ENCODE measurements at places on chromosomes 2 and 18. TPM values are rescaled to one million over a fixed set of nuclear protein-coding genes. Genes with fewer than 3 reads are reported as not detected.

The CNTNAP5 gene
- not detected for total RNA-seq

The SULT1C2 gene
- total RNA-seq = not detected

The TANK gene
- total RNA-seq = 23.7 TPM

The ST6GAL2 gene
- 11.4 TPM for total RNA-seq

The CNNM3 gene
- total RNA-seq = 12.3 TPM

The CREG2 gene
- total RNA-seq = 40.0 TPM

The AGXT gene
- total RNA-seq = not detected

DNA sequence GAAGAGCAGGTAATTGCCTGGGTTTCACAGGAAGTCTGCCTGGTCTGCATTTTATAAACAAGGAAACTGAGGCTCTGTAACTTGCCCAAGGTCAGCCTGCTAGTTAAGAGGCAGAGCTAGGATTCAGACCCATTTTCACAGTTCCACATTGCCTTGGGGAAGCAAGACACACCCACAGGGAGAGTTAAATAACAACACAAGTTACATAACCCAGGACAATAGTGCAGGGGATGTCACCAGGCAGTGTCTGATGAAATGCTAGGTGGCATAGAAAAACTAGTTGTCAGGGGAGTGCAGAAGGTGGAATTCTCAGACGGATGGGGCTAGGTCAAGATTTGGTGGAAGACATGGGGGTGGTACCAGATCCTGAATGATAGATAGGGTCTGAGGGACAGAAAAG, 69.7 kb downstream of the PRKCE start:
- DNase-seq = no peak
- no peak overlapping the region for H3K4me3 ChIP-seq
- H3K27ac ChIP-seq = no peak overlapping the region
- no peaks in the 10 kb centered on the region for H3K4me1 ChIP-seq

GRCh38 chr2:22360735-22361374, 1024.1 kb upstream of the KLHL29 start:
- H3K27ac ChIP-seq = no peak overlapping the region
- no peak overlapping the region for H3K4me3 ChIP-seq
- H3K27me3 ChIP-seq = no peaks in the 10 kb centered on the region
- no peaks in the 10 kb centered on the region for H3K36me3 ChIP-seq
- H3K4me1 ChIP-seq = no peaks in the 10 kb centered on the region

DNA sequence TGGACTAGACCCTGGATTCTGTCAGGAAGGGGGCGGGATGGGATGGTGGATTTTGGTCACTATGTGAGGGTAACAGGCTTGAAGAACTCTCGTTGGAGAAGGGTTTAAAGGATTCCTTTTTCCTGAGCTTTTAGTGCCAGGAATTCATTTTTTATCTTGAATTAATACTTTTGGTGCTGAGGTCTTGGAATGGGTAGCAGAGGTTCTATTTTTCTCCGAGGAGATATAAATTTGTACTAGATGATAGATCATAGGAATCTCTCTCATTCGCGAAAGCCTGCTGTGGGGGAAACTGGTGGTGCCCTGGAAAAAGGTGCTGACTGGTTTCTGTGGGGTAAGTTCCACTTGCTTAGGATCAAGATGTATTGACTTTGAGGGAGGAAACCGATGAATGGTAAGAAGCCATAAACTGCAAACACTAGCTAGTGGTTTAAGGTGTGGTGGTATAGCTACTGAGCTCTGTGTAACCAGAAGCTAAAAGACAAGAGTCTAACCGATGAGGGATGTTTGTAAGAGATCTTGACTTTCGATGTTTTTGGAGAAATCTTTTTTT, 706 bp downstream of the AGPS start:
- no peaks in the 10 kb centered on the region for H3K36me3 ChIP-seq
- H3K27ac ChIP-seq = peak overlapping the region; percentile 66
- peak; percentile 62 for DNase-seq
- H3K27me3 ChIP-seq = no peaks in the 10 kb centered on the region

GRCh38 chr2:227853204-227853629, 18.2 kb upstream of the DAW1 start:
- no peaks in the 10 kb centered on the region for H3K36me3 ChIP-seq
- H3K27me3 ChIP-seq = no peaks in the 10 kb centered on the region
- no peak overlapping the region for H3K4me3 ChIP-seq
- H3K27ac ChIP-seq = peak overlapping the region; percentile 78
- peak; percentile 85 for DNase-seq
- peaks cover 42% of the 10 kb centered on the region for H3K4me1 ChIP-seq

DNA sequence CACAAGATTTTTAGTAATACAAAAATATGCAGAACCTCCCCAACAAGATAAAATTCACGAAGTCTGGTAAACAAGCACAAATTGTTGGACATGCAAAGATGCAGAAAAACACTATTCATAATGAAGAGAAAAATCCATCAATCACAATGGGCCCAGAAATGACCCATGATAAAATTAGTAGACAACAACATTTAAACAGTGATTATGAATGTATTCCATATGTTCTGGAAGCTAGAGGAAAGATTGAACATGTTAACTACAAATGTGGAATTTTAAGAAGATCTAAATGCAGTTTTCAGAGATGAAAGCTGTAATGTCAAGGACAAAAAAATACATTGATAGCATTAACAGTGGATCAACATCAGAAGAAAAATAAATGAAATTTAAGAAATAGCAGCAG, 243.3 kb upstream of the LINC00305 start:
- 0 out of 2 replicates have a peak, but pooled peaks cover 6% of the 10 kb centered on the region for H3K27me3 ChIP-seq
- H3K4me1 ChIP-seq = no peaks in the 10 kb centered on the region
- H3K27ac ChIP-seq = no peak overlapping the region
- no peak overlapping the region for H3K4me3 ChIP-seq
- no peaks in the 10 kb centered on the region for H3K36me3 ChIP-seq

DNA sequence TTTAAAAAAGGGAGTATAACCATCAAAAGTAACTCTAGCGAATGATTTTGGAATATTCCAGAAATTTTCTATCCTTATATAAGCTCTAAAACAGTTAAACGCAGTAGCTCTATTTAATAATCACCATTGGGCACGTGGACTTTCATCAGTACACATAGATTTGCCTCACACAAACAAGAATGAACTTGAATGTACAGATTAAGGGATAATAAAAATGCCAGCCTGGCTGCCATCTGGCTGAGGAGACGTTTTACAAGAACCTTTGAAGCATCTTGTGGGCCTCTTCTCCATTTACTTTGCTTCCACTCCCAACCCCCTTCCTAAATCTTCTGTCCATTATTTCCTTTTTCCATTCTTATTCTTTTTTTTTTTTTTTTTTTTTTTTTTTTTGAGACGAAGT, 47.2 kb downstream of the AGAP1 start:
- H3K4me1 ChIP-seq = peaks cover 35% of the 10 kb centered on the region
- H3K27ac ChIP-seq = no peak overlapping the region
- H3K4me3 ChIP-seq = no peak overlapping the region
- no peak for DNase-seq
- H3K27me3 ChIP-seq = no peaks in the 10 kb centered on the region
- no peaks in the 10 kb centered on the region for H3K36me3 ChIP-seq

DNA sequence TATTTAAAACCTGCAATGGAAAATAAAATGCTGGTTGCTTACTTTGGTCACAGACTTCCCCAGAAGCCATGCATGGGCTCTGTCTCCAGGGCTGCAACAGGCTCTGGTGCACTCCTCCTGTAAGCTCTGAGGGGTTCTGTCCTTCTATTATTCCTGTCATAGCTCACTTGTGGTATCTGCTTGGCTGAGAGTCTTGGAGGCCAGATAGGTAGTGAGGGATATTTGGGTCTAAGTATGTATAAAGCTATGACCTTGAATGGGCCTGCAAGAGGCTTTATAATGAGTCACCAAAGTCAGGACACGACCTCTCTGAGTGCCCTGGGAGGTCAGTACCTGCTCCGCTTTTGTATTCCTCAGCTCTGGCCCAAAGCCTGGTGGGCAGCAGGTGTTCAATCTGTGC, 141.6 kb upstream of the CAPN13 start:
- no peaks in the 10 kb centered on the region for H3K4me1 ChIP-seq
- no peaks in the 10 kb centered on the region for H3K27me3 ChIP-seq
- no peak overlapping the region for H3K4me3 ChIP-seq
- H3K36me3 ChIP-seq = no peaks in the 10 kb centered on the region
- no peak overlapping the region for H3K27ac ChIP-seq

- no peaks in the 10 kb centered on the region for H3K36me3 ChIP-seq
- H3K27ac ChIP-seq = peak overlapping the region; percentile 100
- DNase-seq = no peak
- H3K4me1 ChIP-seq = peaks cover 51% of the 10 kb centered on the region
- no peaks in the 10 kb centered on the region for H3K27me3 ChIP-seq
Measured at GRCh38 chr2:237429753-237430152, 15.8 kb upstream of the COL6A3 start.

- no peaks in the 10 kb centered on the region for H3K36me3 ChIP-seq
- no peaks in the 10 kb centered on the region for H3K27me3 ChIP-seq
- DNase-seq = peak; percentile 59
- H3K4me3 ChIP-seq = no peak overlapping the region
- peak overlapping the region; percentile 42 for H3K27ac ChIP-seq
Measured at GRCh38 chr18:2173486-2173885, 397.8 kb downstream of the METTL4 start.

GRCh38 chr2:74760875-74761630, 72.9 kb upstream of the HK2 start:
- H3K27me3 ChIP-seq = no peaks in the 10 kb centered on the region
- DNase-seq = no peak
- H3K4me1 ChIP-seq = peaks cover 24% of the 10 kb centered on the region
- H3K36me3 ChIP-seq = peaks cover 5% of the 10 kb centered on the region
- no peak overlapping the region for H3K4me3 ChIP-seq

DNA sequence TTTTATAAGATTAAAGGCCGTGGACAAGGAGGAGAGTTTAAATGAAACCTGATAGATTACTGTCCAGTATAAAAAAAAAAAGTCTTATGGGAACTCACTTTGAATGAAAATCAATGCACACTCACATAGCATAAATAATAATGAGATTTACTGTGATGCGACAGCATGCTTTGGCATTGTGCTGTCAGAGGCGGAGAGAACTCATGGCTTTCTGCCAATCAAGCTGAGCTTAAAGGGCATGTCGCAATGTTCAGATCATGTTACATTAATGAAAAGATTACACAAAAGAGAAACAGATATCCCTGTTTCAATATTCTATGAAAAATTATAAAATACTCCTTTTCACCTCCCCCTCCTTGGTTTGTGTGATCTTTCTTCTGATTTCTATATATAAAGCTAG, 310.8 kb downstream of the ERBB4 start:
- H3K4me1 ChIP-seq = no peaks in the 10 kb centered on the region
- H3K27ac ChIP-seq = no peak overlapping the region
- peak; percentile 82 for DNase-seq
- H3K36me3 ChIP-seq = no peaks in the 10 kb centered on the region
- H3K4me3 ChIP-seq = no peak overlapping the region
- H3K27me3 ChIP-seq = no peaks in the 10 kb centered on the region

DNA sequence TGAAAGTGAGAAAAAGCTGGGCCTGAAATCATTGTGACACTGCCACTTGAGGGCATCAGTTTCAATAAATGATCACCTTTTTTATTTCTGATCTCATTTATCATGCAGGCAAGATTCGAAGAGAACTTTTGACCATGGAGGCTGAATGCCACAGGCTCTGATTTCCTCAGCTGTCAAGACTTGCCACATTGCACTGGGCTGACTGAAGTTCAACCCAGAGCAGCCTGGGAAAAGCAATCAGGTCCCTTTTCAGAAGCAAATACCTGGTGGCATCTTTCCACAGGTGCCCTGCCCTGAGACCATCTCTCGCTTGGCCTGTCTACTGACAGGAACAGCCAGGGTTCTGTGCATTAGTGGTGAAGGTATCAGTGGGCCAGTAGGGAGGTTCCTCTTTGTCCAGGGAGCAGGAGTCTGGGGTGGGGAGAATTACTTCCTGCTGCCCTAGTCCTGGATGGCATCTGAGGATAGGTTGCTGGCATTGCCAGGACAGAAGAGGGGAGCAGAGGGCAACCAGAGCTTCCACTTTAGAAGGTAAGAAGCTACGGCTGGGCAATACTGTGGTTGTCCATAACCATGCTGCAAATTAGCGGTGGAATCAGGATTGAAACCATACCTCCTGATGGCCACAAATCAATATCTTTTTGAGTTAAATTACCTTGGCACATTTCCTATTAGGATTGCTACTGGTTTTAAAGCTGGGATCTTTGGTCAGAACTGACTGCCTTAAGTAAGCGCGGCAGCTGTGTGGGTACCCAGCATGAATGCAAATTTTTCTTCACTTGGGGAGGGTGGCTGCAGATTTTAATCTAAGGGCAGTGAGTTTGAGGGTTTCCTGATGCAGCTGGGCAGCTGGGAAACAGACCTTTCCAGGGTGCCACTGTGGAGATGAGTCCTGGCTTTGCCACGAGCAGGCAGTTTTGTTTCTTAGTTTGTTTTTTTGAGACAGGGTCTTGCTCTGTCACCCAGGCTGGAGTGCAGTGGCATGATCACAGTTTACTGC, 394.5 kb downstream of the ALK start:
- H3K4me3 ChIP-seq = no peak overlapping the region
- H3K4me1 ChIP-seq = peaks cover 26% of the 10 kb centered on the region
- no peak overlapping the region for H3K27ac ChIP-seq
- H3K27me3 ChIP-seq = no peaks in the 10 kb centered on the region

DNA sequence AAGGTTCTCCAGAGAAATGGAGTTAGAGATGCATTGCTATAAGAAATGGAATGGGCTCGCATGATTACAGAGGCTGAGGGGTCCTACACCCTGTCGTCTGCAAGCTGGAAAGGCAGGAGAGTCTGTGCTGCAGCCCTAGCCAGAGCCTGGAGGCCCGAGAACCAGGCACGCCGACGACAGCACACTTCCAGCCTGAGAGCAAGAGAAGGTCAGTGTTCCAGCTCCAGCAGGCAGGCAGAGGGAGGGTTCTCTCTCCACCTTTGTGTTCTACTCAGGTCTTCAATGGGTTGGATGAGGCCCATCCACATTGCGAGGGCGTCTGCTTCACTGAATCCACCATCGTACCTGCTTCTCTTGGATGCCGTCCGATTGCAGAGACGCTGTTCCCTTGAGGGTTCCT, 177.6 kb upstream of the HDAC4 start:
- DNase-seq = no peak
- no peaks in the 10 kb centered on the region for H3K36me3 ChIP-seq
- no peak overlapping the region for H3K27ac ChIP-seq
- H3K4me1 ChIP-seq = no peaks in the 10 kb centered on the region
- H3K4me3 ChIP-seq = no peak overlapping the region

DNA sequence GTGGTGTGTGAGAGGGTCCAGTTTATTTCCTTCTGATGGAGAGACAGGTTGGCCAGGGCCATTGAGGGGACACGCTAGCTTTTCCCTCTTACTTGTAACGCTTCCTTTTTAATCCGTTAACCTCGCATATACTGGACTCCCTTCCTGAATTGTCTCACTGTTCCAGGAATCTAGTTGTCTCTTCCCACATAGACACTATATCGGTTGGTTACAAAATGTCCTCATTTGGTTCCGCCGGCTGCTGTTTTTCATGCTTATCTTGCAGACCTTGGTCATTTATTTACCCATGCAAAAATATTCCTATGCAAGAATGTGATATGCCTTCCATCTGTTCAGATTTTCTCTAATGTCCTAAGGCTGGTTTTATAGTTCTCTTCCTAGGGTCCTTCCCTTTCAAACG, 35.0 kb downstream of the NEURL3 start:
- H3K27me3 ChIP-seq = no peaks in the 10 kb centered on the region
- no peak overlapping the region for H3K27ac ChIP-seq
- no peaks in the 10 kb centered on the region for H3K4me1 ChIP-seq
- no peak for DNase-seq
- no peaks in the 10 kb centered on the region for H3K36me3 ChIP-seq
